ENCODE measurements at places on chromosomes 3 and 15.

DNA sequence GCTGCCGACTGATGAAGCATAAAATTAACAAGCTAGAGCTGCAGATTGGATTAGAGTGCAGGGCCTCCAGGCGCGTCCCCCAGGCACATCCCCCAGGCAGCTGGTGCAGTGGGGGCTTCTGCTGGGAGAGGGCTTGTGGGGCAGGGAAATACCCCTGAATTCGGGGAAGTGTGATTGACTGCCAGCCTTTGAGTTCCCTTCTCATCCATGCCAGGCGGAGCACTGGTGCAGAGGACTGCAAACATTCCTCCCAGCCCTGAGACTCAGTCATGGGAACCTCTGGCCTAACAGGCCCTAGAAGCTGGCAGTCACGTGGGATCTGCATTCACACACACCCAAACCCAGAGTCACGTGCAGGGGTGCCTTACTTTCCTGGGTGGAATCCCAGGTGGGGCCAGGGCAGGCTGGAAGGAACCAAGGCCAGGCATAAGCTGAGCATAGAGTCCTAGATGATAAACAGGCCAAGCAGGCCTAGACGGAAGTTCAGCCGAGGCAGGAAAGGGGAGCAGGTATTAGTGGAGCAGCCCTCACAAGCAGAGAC, 46.2 kb upstream of the SEC22A start:
- DNase-seq, result no peak

DNA sequence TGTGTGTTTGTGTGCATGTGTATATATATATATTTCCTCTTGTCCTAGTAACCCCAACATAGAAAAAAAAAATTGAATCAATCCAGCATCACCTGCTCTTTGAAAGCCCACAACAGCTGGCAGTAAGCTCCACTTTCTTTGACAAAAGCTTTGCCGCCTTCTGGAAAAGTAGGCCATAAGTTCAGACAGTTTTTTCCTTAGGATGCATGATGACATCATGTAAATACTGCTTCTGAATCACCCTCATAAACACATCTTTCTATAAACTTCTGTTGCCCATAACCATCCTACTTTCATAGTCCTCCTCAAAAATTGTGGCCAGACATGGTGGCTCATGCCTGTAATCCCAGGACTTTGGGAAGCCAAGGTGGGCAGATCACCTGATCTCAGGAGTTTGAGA, 67.4 kb downstream of the CSNK1G1 start:
- no peak for DNase-seq

DNA sequence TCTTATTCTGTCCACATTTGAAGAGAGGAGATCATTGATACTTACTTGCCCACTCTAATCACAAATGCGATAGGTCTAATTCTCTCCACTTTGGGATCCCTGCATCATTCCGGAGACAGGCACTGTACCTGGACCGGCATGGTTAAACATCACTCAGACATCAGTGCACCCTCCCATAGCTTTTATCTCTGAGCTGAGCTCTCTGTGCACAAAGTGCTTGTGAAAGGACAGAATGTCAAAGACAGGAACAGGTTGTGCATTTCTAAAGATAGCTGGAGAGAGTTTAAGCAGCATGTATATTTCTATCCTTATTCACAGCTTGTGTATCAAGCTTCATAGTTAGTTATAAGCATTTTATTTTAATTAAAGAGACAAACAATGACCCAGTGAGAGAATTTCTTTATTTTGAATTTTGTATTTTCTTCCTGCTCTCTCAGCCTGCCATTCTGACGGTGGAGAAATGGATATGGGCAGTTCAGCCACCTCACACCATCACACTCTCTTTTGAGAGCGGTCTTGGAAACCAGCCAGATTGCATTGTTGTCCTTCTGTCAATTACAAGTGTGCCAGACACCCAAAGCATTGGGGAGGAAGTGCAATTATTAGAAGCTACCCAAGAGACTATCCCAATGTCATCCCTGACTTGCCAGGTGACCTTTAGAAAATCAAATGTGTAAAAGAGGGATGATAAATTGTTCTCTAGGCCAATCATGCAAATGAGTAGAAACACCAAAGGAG, 65.2 kb upstream of the CHL1 start:
- DNase-seq, result no peak

DNA sequence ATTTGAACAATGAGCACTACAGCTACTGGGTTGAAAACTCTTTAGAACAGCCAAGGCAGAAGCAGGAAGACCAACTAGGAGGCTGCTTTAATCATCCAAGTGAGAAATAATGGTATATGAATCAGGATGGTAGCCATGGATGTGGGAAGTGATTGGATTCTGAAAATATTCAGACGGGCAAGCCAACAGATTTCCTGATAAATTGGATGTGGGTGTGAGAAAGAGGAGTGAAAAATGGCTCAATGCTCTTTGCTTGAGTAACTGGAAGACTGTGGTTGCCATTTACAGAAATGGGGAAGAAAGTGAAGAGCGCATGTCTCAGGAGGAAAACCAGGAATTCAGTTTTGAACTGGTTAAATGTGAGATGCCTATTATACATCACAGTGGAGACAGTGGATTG, 50.4 kb downstream of the ISL2 start:
- DNase-seq, result no peak

GRCh38 chr15:92232317-92232716, 161.4 kb upstream of the ST8SIA2 start:
- no peak for DNase-seq

DNA sequence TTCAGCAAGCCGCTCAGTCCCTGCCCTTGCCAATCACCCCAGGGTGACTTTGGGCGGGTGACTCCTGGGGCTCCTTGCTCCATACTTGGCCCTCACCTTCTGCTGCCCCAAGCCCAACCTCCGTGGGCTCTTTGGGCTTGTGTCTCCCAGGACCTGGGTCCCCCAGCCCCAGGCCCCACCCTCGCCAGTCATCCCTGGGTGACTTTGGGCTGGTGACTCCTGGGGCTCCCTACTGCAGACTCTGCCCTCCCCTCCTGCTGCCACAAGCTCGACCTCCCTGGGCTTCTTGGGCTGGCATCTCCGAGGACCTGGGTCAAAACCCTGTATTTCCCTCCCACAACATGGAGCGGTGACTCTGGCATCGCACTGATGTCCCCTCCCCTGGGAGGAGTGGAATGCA, 151.5 kb downstream of the GOLGA6L4 start:
- DNase-seq, result no peak

DNA sequence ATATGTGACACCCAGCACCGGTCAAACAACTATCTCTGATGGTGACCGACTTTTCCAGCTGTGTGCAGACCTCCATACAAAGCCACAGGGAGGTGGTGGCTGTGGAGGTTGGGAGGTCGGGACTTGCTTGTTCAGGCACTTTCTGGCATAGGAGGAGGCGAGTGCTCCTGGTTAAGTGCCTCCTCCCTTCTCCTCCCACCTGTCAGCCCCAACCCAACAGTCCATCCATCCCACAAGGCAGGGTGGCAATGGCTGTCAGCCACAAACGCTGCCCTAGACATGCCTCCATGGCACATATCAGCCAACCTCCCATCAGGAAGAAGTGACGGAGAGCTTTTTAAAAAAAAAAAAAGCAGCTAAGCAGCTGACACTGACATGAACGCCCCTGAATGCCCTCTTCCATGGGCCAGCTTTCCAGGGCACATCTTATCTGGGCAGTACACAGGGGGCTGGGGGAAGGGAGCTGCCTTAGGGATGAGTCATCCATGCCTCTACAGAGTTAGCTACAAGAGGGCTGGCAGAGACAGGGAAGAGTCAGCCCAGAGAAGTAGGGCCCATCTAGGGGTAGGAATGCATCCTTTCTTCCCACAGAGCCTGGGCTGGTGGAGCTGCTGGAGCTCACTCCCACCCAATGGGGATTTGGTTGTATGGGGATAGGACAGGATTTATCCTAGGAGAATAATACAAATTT, 41.2 kb downstream of the CCDC12 start:
- DNase-seq, result no peak

DNA sequence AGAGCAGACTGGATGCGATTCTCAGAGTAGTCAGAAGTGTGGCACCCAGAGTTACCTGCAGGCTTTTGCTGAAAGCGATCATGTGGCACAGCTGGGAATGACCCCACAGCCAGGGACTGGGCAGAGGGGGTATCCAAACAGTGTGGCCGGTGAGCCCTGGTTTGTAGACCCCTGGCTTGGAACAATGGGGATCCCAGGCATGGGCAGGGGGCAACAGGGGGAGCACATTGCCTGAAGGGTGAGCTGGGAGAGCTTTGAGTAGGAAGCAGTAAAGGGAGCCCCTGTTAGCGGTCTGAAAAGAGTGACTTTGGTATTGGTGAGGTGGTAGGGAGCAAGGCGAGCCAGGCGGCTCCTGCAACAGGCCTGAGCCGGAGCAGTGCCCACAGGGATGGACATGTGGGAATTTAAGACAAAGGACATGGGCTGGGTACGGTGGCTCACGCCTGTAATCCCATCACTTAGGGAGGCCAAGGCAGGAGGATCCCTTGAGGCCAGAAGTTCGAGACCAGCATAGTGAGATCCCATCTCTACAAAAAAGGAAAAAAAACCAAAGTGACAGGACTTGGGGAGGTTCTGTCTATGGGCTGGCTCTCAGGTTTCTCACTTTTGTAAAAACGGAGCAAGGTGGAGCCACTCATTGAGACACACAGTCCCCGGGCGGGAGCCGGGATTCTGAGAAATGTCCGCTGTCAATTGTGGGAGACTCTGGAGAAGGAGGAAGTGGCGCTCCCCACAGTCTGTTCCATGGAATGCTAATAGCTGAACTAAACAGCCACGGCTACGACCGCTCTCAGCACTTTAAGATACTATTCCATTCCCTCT, 223.8 kb upstream of the LYSMD4 start:
- no peak for DNase-seq

DNA sequence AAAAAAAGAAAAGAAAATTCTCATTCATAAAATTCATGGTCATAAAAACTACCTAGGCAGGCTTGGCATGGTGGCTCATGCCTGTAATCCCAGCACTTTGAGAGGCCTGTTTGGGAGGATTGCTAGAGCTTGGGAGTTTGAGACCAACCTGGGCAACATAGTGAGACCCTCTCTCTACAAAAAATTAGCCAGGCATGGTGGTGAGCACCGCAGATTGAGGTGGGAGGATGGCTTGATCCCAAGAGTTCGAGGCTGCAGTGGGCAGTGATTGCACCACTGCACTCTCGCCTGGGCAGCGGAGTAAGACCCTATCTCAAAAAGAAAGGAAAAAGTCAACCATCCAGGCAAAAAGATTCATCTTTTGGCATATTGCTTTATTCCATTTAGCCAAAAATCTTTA, 58.5 kb downstream of the MEIS2 start:
- no peak for DNase-seq

DNA sequence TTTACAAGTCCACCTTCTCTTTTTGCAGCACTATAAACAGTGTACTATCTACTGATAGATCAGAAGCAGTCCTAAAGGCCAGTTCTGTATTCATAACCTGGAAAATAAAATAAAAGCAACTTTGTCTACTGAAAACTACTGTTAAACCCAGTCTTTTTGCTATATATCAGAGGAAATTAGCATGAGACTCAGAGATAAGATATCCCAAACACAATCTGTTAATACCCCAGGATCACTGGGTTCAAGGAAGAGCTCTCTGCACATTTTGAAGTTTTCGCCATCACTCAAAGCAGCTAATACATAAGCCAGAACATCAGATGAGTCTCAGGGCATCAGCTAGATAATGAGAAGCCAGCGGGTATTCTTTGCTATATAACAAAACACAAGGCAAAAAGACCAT, 21.8 kb downstream of the OSBPL10 start:
- DNase-seq, result no peak

DNA sequence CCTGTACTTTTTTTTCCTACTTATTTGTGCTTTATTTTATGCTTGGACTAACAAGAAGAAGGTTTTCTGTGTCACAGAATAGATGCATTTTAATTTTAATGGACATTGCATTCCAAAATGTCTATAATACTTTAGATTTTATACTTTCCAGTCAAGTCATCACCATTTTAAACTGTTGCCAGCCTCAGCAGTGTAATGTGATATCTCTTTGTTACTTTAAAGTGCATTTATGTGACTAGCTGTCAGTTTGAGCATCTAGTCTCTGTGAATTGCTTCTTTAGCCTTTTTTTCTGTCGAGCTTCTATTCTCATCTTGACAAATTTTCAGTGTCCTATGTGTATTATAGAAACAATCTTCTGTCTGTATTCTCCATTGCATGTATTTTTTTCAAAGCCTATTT, 511.4 kb upstream of the CBLB start:
- no peak for DNase-seq

GRCh38 chr15:43808960-43809678, 8.7 kb downstream of the HYPK start:
- DNase-seq, result no peak

- DNase-seq, result no peak
These were observed 94.4 kb upstream of the PHLDB2 start for GRCh38 chr3:111764645-111765091.

GRCh38 chr15:40098489-40099261, 10.0 kb downstream of the BMF start:
- peak; percentile 78 for DNase-seq

DNA sequence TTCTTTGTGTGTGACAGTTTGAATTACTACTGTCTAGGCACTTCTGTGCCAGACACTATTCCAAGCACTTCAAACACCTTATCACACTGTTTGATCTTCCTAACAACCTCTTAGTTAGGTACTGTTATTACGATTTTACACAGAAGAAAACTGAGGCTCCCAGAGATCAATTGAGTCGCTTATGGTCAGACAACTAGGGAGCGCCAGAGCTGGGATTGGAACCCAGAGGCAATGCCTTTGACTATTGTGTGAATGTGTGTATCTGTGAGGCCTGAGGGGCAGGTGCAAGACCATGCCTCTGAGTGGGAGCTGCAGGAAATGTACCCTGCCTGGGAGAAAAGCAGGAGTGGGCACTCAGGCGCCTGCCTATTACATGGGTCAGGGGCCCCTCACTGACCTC, 1.8 kb downstream of the TRH start:
- DNase-seq, result no peak

DNA sequence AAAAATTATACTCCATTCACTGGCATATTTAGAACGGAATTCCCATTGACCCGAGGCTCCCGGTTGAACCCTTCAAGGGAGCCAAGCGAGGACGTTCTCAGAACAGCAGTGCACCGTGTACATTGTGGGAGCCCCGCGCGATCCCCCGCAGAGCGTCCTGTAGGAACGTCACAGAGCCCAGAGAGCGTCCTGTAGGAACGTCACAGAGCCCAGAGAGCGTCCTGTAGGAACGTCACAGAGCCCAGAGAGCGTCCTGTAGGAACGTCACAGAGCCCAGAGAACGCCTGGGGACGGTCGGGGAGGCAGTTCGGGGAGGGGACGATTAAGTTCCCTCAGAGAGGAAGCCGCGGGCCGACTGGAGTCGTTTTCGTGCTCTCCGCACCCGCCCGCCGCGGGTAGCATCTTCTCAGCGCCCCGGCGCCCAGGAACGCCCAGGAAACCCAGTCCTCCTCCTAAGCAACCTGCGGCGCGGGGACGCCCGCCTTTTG, 506 bp upstream of the ATP1B3 start:
- DNase-seq, result peak; percentile 66

DNA sequence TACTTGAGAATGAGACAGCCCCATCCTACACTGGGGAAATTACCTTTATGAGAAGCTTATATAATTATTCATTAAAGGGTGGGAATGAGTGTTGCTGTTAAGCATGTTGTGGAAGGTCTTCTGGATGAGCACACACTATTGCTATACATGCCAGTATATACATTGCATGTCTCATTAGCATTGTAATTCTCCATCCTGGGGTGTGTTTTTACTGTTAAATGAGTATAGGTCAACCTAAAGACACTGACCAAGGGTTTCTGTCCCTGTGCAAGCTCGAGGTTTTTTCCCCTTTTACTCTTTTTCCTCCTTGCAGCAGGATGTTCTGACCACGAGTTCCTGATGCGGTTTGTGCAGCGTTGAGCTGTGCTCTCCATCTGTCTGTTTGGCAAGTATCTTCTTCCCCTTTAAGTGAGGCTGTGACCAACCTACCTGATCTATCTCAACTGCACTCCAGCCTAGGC, 7.2 kb upstream of the IVD start:
- no peak for DNase-seq
